CD4-positive, alpha-beta memory T cell (primary cell): ENCODE measurements at places on chromosomes 7 and 10. TPM values are rescaled to one million over a fixed set of nuclear protein-coding genes. Genes with fewer than 3 reads are reported as not detected.
A peak's percentile ranks its signal among the peaks of the same experiment; 100 is the strongest.

The EVX1 gene
- not detected for total RNA-seq

The LIPJ gene
- 0.32 TPM for total RNA-seq

DNA sequence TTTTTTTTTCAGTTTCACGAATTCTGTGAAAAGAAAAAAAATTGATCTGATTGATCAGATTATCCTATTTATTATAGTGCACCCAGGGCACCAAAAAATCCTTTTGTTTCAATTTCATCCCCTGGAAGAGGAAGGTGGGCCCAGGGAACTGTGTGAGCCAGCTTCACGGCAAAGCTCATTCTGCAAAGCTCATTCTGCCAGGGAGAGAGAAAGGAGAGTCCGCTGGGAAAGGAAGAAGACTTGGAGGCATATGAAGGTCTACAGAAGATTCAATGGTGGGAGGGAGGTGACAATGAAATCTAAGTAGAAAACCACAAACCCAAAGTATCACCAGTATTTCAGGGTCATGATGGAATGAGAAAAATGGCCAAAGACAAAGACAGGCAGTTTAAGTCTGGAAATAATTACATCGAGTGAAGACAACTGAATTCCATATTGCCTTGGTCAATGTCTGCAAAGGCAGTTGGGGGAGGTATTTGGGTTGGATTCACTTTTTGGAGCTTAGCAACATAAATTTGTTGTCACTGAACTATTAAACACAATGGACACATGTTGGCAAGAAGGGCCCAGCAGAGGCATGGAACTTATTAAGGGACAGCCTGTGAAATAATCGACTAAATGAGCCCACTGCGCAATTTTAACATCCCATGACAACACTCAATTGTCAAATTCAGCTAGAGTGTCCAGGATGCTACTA lies 587.8 kb upstream of the MKI67 start:
- no peak for DNase-seq

The CYTH3 gene
- 6.6 TPM for total RNA-seq

The PCDH15 gene
- not detected for total RNA-seq

- DNase-seq = no peak
Measured at GRCh38 chr10:132810807-132811700, 25.1 kb upstream of the NKX6-2 start.

DNA sequence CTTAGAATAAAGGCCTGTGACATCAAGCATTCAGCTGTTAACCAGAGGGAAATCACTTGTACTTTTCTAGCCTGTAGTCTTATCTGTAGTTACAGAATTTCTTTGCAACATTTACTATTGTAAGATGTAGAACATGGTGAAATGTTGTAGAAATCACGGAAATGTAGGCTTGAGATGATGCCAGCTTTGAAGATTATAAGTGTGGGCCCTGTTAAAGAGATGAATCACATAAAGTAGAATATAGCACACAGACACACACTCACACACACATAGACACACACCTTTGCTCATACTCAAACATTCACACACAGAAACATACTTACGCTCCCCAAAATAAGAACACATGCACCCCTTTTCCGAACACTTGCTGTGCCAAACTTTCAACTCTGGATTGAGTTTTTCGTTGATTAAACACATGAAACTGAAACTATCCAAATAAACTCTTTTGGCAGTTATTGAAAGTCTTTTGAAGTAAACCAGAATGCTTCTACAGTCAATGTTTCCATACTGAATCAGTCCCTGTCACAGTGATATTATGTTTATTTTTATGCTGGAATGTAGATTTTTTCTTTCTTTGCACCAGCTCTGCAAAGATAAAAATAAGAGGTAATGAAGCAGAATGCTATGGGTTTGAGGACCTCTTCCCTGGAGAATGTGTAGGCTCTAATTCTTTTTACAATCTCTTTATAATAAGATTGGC lies 230.3 kb upstream of the MEOX2 start:
- DNase-seq = no peak

- no peak for DNase-seq
Measured at GRCh38 chr10:78397786-78398185, 364.1 kb downstream of the RPS24 start.

DNA sequence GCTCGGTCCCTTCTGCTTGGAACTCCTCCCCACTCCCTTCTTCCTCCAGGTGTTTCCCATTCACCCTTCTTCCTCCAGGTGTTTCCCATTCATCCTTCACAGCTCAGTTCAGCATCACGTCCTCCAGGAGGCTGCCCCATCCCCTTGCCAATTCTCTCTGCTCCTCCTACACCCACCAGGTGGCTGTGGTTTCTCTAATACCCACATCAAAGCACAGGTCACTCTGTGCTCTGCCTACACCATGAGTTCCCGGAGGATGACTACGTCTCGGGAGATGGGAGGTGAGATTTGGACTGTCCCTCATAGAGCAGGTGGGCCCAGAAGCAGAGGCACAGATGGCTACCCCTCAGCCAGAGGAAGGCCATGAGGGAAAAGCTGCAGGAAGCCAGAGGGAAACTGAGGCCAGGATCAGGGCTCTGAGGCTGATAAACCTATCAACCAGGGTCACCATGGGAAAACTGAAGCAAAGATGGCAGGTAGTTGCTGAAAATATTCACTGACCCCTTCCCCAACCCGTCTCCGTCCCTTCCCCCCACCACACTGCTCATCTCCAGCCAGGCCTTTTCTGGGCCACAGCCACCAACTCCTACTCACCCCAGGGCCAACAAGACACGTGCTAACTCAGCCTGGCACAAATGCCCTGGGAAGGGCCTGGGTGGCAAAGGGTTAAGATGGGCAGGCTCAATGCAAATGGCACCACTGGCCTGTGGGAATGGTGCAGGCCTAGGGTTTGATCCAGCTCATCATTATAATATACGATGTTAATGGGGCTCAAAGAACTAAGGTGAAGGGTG lies 56.6 kb upstream of the CPXM2 start:
- DNase-seq = no peak

DNA sequence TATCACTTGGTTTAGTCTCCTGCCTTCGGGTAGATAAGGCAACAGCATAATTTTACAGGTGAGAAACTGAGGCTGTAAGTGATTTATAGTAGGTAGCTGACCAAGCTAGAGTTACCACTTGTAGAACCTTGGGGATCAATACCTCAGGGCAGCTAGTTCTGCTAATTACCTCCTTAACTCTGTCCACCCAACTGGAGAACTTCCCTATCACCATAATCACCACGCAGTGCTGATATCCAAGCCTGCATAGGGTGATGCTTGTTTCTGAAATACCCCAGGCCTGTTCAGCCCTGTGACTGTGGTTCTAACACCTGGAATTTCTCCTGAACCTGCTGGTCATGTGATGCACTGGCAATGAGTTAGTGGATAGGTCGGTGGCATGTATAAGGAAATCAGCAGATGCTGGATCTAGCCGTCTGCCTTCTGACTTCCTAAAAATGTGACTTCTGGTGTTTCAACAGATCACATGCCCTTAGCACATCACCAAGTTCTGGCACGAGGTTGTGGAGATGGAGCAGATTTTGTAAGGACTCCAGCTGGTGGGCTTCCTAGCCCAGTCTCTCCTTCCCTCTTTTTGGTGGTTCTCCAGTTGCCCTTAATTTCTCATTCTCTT lies 15.3 kb downstream of the PLAU start:
- DNase-seq = no peak

GRCh38 chr10:122499012-122499411 lies 37.7 kb downstream of the HTRA1 start:
- no peak for DNase-seq

- no peak for DNase-seq
Measured at GRCh38 chr10:11864727-11865126, 41.6 kb downstream of the PROSER2 start.

GRCh38 chr7:93856323-93856722 lies 34.2 kb downstream of the TFPI2 start:
- DNase-seq = no peak

DNA sequence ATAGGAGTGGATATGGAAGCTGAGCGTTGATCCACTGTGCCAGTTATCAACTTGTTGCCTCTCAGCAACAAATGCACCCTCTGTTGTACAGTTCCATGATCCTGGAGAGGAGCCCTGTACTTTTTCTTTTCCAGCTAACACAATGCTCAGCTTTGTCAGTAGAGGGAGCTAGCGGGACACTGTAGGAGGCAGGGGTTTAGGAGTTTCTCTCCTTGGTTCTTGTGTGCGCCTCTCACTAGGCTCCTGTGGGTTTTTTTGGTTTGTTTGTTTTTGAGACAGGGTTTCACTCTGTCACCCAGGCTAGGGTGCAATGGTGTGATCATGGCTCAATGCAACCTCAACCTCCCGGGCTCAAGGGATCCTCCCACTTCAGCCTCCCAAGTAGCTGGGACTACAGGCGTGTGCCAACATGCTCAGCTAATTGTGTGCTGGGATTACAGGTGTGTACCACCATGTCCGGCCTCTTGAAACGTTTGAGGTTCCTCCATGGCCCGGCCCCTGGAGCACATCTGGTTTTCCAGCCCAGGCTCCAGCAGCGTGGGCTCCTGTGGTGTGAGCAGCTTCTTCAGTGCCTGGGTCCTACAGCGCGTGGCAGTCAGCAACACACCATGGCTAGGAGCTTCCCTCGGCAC lies 12.0 kb upstream of the MARVELD1 start:
- peak; percentile 64 for DNase-seq

DNA sequence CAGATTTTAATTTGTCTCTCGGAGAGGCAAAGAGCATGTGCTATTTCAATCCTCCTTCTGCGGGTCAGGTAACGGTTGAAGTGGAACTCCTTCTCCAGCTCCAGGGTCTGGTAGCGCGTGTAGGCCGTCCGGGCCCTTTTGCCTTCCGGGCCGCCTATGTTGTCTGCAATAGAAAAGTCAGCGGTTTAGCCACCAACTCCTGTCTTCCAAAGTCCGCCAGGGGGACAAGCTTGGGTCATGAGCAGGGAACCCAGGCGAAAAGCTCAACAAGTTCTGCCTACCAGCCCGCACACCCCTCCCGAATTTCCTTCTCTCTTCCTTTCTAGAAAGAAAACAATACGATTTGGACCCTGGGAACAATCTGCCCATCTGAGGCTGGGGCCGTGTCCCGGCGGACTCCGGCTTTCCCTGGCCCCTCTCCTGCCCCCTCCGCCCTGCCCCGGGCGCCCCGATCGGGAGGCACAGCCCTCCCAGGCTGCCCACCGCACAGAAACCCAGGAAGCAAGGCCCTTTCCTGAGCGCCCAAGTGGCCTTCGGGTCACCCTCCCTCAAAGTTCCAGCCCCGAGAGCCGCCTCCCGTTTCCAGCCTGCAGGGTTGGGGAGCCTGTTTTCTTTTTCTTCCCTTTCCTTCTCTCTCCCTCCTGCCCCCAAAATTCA lies 1.4 kb downstream of the HOXA5 start:
- DNase-seq = no peak

GRCh38 chr7:51927738-51928137 lies 611.1 kb upstream of the COBL start:
- no peak for DNase-seq

The TUBAL3 gene
- not detected for total RNA-seq
